ENCODE measurements at places on chromosomes 16 and 17.

DNA sequence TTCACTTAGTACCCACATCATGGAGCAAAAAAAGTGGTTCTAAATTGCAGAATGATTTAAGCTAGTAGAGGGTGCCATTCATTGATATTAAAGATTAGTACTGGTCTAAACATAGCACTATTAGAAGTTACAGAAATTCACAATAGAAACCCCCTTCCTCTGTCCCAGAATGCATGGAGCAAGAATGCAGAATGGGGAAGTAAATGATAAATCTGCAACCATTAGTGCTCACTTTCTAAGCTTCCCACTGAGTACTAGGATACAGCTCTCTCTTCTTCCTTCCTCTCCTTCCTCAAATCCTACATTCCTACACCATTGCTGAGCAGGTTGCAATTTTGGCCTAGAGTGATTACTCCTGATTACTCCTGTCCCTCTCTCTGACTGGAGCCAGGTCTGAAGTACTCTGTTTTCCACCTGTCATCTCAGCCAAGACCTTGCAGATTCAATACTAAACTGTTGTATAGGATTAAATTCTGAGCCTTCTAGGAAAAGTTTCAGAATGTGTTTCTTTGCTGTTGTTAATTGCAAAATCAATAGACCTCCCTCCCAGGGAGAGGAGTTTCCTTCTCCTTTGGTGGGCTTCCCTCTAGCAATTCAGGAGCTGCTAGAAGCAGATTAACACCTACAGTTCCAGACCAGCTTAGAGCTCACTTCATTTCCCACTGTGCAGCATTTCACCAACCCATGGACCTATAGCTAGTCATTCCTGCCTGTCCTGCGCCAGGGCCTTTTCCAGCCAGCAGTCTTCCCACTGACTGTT lies 165.5 kb upstream of the TBX2 start:
- DNase-seq, result no peak

- no peak for DNase-seq
Observed at GRCh38 chr16:84082835-84083569, 33.7 kb downstream of the MBTPS1 start.

- DNase-seq, result no peak
Observed at GRCh38 chr17:82465023-82465603, 6.6 kb downstream of the NARF start.

DNA sequence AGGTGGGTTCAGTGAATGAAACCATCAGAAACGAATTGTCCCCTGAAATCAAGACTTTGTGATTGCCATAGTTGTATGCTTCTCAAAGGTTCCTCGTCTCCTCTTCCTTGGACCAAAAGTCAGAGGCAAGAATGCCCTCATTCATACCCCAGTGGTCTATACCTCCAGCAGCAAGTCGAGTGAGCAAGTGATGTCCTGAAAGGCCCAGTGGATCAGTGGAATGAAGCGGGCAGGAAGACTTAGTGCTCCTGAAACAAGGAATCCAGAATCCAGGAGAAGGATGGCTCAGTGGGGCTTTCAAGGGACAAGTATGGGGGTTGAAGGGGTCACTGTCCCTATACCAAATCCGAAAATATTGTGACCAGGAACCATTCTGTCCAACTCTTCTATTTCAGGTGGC lies 5.3 kb upstream of the ERBB2 start:
- no peak for DNase-seq

- no peak for DNase-seq
Observed at GRCh38 chr16:57735755-57736418, at the start of gene KATNB1. Gene KATNB1 (plus strand): TSS chr16:57735770. CDS start chr16:57737244, 1,474 bp downstream.

DNA sequence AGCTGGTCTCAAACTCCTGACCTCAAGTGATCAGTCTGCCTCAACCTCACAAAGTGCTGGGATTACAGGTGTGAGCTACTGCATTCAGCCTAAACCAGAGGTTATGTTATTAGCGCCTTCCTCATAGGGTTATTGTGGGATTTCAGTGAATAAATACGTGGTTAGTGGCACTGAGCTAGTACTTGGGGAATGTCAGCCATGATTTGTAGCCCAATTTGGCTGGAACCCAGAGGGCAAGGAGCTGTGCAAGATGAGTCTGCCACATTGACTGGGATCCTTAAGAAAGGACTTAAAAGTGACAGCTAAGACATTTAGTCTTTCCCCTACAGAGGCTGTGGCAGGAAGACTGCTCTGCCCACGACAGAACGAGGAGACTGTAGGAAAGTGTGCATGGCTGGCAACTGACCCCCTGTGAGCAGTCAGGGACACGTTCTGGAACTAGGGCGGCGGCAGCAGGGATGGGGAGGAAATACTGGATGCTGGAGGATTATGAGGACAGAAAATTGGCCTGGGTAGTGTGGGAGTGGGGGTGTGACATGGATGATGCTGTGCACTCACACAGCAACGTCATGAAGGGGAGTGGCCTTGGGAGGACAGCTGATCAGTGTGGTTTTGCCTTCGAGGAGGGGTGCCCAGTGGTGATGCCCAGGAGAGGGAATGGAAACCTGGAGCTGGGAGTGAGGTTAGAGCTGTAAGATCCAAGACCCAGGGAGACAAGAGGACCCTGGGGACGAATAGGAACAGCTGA lies 14.6 kb downstream of the ATP5PD start:
- no peak for DNase-seq

DNA sequence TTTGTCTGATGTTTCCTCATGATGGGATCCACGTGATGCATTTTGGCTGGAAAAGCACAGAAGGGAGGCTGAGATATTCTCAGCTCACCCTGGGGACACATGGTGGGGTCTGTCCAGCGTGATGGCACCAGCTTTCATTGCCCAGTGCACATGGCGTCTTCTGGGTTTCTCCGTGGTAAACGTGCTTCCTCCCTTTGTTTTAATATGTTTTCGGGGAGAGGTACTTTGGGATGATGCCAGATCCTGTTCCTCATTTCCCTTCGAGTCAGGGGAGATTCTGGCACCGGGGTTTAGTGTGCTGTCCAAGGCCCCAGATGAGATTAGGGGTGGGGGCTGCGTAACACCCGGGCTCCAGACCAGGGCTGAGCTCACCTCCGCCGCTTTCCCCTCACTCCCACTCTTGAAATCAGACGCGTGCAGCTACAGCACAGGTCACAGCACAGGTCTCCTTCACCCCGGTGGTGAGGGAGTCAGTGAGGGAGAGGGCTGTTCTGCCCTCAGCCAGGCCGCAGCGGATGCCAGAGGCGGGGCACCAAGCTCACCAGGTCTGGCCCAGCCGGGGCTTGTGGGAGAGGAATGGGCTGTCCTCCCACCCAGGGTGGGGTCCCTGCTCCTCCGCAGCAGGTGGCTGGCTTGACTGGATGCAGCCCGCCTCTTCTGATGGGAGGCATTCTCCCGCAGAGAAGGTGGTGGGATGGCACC lies 33.9 kb downstream of the COX4I1 start:
- no peak for DNase-seq

All from activated CD4-positive, CD25-positive, alpha-beta regulatory T cell (primary cell).